Astrocyte (in vitro differentiated cells and primary cell): ENCODE measurements at places on chromosomes 11 and 22. TPM values are rescaled to one million over a fixed set of nuclear protein-coding genes. Genes with fewer than 3 reads are reported as not detected.

The OR5P2 gene
- total RNA-seq = 1.2 and 1.4 TPM in 2 replicates

The CRYBB2 gene
- total RNA-seq = not detected in 2 replicates

The ARHGAP20 gene
- 0.11 and 0.19 TPM in 2 replicates for total RNA-seq

The ACR gene
- total RNA-seq = not detected in 2 replicates

The RFPL3 gene
- not detected in 2 replicates for total RNA-seq

The PTPRCAP gene
- 1.7 and 2.3 TPM in 2 replicates for total RNA-seq

The NAALADL1 gene
- total RNA-seq = not detected in 2 replicates

The MMP12 gene
- not detected in 2 replicates for total RNA-seq

The PRR14L gene
- total RNA-seq = 59.6 and 69.8 TPM in 2 replicates

The XNDC1N gene
- 7.6 and 7.8 TPM in 2 replicates for total RNA-seq

The ANKK1 gene
- total RNA-seq = 0.19 TPM in 1 of 2 replicates, not detected in the other

The GRAMD1B gene
- total RNA-seq = 4.9 and 6.5 TPM in 2 replicates

The OR4X2 gene
- not detected in 2 replicates for total RNA-seq

The ATXN10 gene
- total RNA-seq = 189 and 195 TPM in 2 replicates

The PYGM gene
- total RNA-seq = 0.68 and 1.0 TPM in 2 replicates

The SLN gene
- 4.9 and 8.0 TPM in 2 replicates for total RNA-seq

The EHF gene
- 0.25 TPM in 1 of 2 replicates, not detected in the other for total RNA-seq
